ENCODE measurements at places on chromosomes 2 and 18.

GRCh38 chr2:177638507-177638906 is 245.9 kb downstream of the AGPS start:
- DNase-seq = no peak
- H3K27me3 ChIP-seq = peaks cover 5% of the 10 kb centered on the region
- H3K36me3 ChIP-seq = no peaks in the 10 kb centered on the region

DNA sequence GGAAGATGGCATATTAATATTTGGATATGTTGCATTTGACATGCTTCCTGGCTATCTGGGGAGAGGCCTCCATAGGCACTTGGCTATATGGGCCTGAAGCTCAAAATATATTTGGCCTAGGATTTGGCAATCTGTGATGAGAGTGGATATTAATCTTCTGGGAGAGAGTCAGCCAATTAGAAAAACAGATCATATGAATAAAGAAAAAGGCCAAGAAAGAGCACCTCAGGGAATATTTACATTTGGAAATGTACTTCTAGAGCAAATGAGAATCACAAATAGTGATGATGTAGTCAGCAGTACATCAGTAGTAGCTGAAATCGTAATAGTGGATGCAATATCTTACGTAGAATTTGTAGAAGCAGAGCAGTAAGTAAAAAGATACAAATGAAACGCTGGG is 277.0 kb downstream of the CTNNA2 start:
- no peak overlapping the region for H3K27ac ChIP-seq
- H3K36me3 ChIP-seq = no peaks in the 10 kb centered on the region
- H3K4me1 ChIP-seq = no peaks in the 10 kb centered on the region
- no peak for DNase-seq
- no peaks in the 10 kb centered on the region for H3K27me3 ChIP-seq
- no peak overlapping the region for H3K4me3 ChIP-seq

DNA sequence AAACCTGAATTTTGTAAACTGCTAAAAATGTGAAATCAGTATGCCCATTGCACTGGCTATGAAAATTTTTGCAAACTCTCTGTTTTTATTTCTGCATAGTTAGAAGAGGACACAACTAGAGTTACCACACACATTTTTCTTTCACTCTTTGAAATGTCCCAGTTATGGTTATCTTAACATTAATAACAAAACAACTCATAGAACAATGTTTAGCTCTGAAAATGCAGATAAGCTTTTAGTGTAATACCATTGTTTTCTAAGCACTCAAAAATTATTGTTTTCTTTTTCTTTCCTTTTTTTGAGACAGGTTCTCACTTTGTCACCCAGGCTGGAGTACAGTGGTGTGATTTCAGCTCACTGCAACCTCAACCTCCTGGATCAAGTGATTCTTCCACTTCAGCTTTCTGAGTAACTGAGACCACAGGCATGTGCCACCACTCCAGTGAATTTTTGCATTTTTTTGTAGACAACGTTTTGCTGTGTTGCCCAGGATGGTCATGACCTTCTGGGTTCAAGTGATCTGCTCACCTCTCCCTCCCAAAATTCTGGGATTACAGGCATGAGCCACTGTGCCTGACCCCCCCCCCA is 1204.5 kb upstream of the ZEB2 start:
- no peak overlapping the region for H3K27ac ChIP-seq
- no peak overlapping the region for H3K4me3 ChIP-seq
- H3K27me3 ChIP-seq = peaks cover 5% of the 10 kb centered on the region
- no peaks in the 10 kb centered on the region for H3K4me1 ChIP-seq
- no peak for DNase-seq
- H3K36me3 ChIP-seq = no peaks in the 10 kb centered on the region

DNA sequence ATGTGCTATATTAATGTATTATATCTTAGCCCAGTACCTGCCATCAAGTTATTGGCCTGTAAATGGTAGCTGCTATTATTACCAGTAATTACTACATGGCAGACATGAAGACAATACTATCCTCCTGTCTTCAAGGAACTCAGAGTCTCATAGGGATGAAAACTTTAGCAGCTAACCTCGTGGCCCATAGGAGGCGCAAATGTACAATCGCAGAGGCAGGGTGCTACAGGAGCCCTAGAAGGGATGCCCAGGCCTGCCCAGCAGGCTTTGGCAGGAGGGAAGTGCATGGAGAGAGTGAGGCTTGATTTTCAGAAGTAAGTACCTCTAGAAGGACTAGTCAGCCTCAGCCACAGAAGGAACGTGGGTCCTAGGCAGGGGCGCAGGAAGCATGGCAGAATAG is 44.7 kb upstream of the KIDINS220 start:
- H3K36me3 ChIP-seq = no peaks in the 10 kb centered on the region
- H3K27ac ChIP-seq = no peak overlapping the region
- peaks cover 2% of the 10 kb centered on the region for H3K27me3 ChIP-seq
- no peaks in the 10 kb centered on the region for H3K4me1 ChIP-seq
- DNase-seq = no peak
- H3K4me3 ChIP-seq = no peak overlapping the region

- no peak overlapping the region for H3K4me3 ChIP-seq
- DNase-seq = no peak
- no peak overlapping the region for H3K27ac ChIP-seq
- no peaks in the 10 kb centered on the region for H3K27me3 ChIP-seq
- H3K4me1 ChIP-seq = no peaks in the 10 kb centered on the region
Measured at GRCh38 chr18:57539702-57540101, 46.8 kb downstream of the FECH start.

DNA sequence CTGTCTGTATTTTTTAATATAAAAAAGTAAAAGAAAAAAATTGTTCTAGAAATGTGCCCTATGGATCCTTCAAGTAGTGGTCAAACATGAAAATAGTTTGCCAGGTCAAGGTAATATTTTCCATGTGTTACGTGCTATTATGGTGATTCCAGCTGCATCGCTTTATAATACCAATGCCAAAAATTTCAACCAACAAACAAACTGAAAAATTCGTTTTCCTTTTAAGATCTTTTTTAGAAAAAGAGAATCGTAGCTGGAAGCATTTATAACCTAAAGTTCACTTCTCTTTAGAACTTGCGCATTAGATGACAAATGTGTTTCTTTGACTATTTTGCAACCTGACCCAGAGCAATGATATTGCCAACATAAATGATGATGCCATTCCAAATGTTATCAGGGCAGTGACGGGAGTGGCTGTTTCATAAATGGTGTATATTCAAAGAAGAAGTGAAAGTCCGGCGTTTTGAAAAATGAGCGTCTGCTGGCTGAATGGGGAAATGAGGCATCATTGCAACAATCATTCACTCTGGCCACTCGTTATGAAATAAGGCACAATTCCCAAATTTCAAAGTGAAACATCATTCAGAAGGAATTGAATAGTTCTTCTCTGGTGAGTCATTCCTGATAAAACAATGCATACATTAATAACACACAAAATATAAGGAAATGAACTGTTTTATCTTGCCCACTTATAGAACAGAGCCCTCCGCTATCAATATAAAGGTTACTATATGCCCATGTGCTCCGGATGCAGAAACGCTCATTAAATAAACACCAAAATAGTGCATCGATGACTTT is 297.4 kb downstream of the TGIF1 start:
- DNase-seq = no peak
- H3K27me3 ChIP-seq = peaks cover 7% of the 10 kb centered on the region
- no peak overlapping the region for H3K4me3 ChIP-seq
- H3K4me1 ChIP-seq = no peaks in the 10 kb centered on the region
- H3K36me3 ChIP-seq = no peaks in the 10 kb centered on the region

DNA sequence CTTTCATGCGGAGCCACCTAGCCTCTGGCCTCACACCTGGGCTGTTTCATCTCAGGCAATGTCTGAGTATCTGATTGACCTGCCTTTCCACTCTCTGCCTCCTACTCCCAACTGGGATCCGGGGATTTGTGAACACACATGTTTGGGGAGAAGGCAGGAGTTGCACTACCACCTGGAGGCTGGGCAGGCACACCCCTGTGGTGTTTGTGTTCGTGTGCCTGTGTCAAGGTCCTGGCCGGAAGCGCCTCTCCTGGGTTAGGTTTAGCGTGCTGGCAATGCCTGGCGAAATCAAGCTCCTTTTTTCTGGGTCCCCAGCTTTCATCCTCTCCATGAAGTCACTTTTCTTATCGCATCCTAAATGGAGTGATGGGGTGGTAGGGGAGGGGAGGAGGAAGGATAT is 63.9 kb downstream of the GATA6 start:
- peaks cover 24% of the 10 kb centered on the region for H3K4me1 ChIP-seq
- H3K27me3 ChIP-seq = peaks cover 15% of the 10 kb centered on the region
- DNase-seq = no peak
- no peak overlapping the region for H3K27ac ChIP-seq
- H3K4me3 ChIP-seq = no peak overlapping the region

- no peaks in the 10 kb centered on the region for H3K27me3 ChIP-seq
- H3K27ac ChIP-seq = no peak overlapping the region
- H3K4me3 ChIP-seq = no peak overlapping the region
- no peaks in the 10 kb centered on the region for H3K36me3 ChIP-seq
Measured at GRCh38 chr2:115606350-115606749, 1163.9 kb downstream of the DPP10 start.

DNA sequence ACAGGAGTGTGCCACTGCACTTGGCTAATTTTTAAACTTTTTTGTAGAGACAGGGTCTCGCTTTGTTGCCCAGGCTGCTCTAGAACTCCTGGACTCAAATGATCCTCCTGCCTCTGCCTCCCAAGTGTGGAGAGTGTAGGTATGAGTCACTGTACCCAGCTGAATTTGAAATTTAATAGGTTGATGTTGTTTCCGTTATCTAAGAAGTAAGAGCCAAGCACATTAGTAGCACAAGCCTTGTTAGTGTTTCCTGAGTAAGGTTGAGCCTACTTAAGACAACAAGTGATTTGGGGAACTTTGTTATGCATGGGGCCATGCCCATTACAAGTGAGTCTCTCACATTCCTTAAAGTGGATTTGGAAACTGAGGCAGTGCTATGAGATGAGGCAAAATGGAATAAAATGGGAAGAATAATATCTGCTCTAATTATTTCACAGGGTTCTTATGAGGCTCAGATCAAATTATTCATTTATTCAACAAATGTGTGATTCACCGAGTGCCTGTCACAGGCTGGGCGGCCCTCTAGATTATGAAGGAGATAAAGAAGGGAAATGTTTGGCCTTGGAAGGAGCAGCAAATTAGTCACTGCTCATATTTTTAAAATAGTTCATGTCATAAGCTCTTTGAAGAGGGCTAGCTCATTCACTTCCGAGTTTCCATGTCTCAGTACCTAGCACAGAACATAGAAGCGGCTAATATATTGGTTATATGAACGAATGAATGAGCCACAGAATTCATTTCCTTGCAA is 217.2 kb downstream of the LDLRAD4 start:
- no peak overlapping the region for H3K4me3 ChIP-seq
- H3K27ac ChIP-seq = no peak overlapping the region
- H3K27me3 ChIP-seq = peaks cover 3% of the 10 kb centered on the region
- no peaks in the 10 kb centered on the region for H3K36me3 ChIP-seq

DNA sequence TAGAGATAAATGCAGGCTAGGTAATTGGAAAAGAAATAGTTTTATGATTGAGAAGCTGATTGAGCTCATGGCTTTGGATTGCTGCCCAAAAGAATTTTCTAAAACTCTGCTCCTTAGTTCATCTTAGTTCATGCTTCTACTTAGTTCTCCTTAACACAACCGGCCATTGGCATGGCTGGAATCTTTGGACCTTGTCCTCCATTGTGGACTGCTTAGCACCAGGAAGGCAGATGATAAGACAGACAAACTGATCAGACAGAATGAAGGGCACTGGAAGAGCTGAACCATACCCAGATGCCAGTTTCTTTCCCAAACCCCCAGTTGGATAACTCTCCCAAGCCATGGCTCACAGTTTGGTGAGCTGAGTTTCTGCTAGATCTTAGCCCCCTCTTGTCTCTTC is 36.3 kb upstream of the NABP1 start:
- no peak for DNase-seq
- H3K36me3 ChIP-seq = no peaks in the 10 kb centered on the region
- H3K27me3 ChIP-seq = no peaks in the 10 kb centered on the region
- H3K4me1 ChIP-seq = peaks cover 20% of the 10 kb centered on the region
- H3K27ac ChIP-seq = no peak overlapping the region

DNA sequence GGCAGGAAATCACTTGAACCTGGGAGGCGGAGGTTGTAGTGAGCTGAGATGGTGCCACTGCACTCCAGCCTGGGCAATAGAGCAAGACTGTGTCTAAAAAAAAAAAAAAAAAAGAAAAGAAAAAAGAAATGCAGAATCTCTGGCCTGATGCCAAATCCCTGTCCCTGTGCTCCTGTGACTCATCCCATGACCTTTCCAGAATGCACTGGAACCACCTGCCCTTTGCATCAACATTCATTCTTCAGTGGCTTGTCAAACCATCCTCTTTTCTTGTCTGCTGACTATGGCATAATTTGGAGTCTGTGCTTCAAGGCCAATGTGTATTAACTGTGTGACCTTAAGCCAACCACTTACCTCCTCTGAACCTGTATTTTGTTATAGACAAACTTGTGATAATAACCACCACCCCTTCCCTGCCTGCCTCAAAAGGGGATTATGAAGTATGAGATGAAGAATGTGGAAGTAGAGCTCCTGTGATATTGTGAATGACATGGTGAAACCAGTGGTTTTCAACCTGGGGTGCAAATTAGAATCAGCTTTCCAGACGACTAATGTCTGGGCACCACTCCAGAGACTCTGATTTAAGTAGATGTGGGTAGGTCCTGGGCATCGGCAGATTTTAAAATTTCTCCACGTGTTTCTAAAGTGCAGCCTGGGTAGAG is 189.3 kb downstream of the CLIP4 start:
- no peaks in the 10 kb centered on the region for H3K36me3 ChIP-seq
- DNase-seq = no peak
- no peak overlapping the region for H3K27ac ChIP-seq
- H3K4me3 ChIP-seq = no peak overlapping the region
- H3K27me3 ChIP-seq = no peaks in the 10 kb centered on the region

DNA sequence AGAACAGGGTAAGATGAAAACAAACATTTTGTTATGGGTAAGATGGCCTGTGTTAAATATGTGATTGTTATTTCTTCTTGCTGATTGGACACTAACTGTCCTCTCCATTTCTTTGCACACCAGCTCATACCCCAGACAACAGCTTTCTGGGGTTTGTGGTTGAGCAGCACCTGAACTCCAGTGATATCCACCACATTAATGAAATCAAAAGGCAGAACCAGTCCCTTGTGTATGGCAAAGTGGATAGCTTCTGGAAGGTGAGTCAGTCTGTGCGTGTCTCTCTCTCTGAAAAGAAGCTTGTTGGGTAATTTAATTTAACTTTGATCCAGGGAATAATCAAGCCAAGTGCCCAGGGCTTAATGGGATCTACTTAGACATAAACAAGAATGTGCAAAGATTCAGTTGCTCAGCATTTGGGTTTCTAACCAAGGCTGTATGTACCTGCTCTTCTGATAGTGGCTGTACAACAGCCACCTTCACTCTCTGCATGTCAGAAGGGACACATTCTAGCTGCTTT is 108.3 kb downstream of the MGAT5 start:
- no peaks in the 10 kb centered on the region for H3K27me3 ChIP-seq
- H3K4me1 ChIP-seq = peaks cover 12% of the 10 kb centered on the region
- no peak for DNase-seq
- no peak overlapping the region for H3K4me3 ChIP-seq
